Activated naive CD8-positive, alpha-beta T cell treated with anti-CD3 and anti-CD28 coated beads, Interleukin-2, amount 10 ng/mL, durations not matched to agents 7 days and 5 days (primary cell): ENCODE measurements at places on chromosomes 5 and 9.
A peak's percentile ranks its signal among the peaks of the same experiment; 100 is the strongest.

GRCh38 chr5:103411711-103412110 is 150.9 kb downstream of the NUDT12 start:
- DNase-seq, result no peak

GRCh38 chr9:126607731-126608130 is 6.0 kb upstream of the LMX1B start:
- DNase-seq, result no peak

GRCh38 chr9:114291064-114291474 is 31.8 kb upstream of the ORM1 start:
- DNase-seq, result peak; percentile 78

GRCh38 chr5:142193114-142193428 is 84.5 kb downstream of the NDFIP1 start:
- no peak for DNase-seq

DNA sequence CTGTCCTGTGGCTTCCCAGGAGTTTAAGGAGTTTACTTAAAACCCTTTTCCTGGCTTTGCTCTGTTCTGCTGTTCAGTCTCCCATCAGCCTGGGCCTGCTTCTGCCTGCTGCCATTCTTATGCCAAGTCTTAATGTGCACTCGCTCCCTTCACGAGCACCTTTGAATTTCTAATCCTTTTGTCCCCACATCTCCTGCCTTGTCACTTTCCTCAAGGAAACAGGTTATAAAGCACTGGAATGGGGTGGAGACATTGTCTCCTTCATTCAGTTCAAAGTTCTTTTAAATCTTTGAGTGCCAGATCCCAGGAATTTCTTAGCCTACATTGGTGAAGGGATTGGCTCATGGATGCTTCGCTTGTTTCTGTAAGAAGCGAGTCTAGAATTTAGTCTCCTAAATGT is 87.2 kb upstream of the LIFR start:
- no peak for DNase-seq
